ENCODE measurements at places on chromosomes 1 and 21.

DNA sequence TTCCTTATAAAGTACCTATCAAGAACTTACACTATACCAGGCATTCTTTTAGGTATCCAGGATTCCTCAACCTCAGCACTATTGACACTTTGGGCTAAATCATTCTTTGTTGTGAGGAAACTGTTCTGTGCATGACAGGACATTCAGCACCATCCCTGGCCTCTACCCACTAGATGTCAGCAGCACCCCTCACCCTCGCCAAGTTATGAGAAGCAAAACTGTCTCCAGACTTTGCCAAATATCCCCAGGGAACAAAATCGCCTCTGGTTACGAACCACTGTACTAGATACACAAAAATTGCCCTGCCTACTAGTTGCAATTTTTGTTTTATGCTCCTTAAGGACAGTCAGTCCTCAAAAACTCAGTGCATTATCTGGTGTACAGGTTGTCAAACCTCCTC lies 35.7 kb downstream of the PALMD start:
- no peak for DNase-seq

DNA sequence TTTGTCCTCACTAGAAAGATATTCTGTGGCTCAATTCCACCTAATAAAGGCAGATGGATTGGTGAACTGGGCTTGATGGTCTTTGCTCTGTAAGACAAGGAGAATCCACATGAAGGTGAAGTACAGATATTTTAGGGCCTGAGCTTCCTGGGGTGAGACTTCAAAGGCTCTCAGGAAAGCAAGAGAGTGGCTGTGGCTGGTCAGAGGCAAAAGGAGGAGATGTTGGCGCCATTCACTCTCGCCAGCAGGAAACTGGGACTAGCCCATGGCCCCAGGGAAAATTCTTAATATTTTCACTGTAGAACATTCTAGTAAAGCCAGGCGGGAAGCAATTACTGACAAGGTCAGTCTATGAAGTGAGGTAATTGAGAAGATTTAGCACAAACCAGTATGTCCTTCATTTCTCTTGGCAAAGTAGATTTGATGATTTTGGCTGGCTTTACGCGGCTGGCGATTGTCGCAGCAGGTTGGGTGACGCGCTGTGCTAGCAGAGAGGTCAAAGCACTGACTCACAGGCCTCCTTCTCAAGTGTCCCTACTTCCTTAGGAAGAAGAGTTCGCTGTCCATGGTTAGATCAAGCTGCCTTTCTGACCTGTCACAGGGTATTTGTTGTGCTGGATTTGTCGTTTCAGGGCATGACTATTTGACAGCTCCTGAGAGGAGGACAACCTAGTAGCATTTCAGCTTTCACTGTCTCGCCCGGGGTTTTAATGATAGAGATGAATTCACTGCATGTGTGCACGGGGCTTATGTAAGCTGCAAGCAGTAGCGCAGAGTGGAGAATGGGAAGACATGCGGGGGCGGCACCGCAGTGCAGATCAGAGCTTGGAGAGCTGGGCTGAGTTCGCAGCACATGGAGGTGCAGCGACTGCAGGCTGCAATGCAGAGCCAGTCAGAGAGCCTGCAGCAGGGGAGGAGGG lies 32.7 kb downstream of the XCL1 start:
- no peak for DNase-seq

GRCh38 chr21:44461464-44462001 lies 6.2 kb downstream of the LRRC3 start:
- DNase-seq, result no peak

GRCh38 chr1:225851805-225852204 lies 30.4 kb downstream of the TMEM63A start:
- DNase-seq, result no peak

DNA sequence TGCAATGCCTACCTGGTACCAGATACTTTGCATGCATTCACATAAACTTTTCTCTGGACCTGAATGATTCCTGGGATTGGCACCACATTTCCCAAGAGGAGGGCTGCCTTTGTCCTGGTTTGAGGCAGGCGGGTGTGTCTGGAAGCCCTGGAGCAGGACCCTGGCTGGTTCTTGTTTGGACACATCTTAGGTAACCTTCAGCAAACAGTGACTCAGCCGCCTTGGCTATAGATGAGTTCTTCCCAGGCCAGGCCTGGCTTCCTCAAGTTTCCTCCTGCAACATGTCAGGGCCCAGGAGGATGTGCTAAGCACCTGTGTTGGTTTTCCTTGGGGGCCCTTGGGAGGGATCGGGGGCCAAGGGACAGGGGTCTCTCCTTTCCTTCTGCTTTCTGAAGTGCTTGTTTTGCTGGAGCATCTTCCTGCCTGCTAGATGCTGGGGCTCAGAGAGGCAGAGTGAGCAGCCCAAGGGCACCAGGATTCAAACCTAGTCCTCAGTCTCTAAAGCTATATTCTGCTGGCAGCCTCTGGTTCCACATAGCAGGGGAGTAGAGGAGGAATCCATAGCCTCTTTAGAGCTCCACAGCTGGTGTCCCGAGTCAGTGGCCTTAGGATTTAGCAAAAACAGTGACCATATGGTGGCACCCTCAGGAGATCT lies 38.2 kb downstream of the PAX7 start:
- DNase-seq, result no peak

DNA sequence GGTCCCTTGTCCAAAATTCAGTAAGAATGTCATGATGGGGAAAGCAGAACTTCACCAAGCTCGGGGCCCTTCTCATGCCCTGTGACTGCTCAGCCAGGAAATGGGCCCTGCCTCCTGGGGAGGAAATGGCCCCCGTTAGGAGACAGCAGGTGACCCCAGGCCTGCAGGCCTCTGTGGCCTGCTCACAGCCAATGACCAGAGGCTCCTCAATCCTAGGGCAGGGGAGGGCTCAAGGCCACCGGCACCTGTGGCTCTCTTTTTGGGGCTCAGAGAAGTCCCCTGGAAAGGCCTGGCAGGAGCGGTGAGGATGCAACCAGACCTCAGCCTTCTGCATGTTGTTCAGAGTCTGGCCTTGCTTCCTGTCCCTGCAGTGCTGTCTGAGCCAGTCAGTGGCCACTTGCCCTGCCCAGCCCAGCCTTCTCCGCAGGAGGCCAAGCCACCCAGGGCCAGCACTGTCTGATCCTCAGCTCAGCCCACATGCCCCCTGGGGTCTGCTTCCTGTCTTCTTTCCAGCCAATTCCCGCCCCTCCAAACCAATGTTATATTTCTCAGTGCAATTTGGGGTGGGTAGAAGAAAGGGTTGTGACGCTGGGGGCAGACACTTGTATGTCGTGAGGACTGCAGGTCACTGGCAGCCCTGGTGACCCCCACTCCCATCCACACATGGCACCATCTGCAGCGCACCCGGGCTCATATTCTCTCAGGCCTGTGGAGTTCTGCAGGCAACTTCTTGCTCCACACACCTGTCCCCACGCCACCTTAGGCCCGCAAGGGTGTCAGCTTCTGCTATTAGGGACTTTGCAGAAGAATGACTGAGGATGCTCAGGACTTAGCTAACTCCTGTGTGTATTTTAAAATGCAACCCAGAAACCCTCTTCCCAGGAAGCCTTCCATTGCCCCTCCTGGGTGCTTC lies 83.6 kb downstream of the ITPKB start:
- no peak for DNase-seq

GRCh38 chr1:210377731-210378333 lies 49.1 kb downstream of the HHAT start:
- DNase-seq, result no peak

- no peak for DNase-seq
Measured at GRCh38 chr1:203082571-203083462, 3.0 kb downstream of the MYOG start.

DNA sequence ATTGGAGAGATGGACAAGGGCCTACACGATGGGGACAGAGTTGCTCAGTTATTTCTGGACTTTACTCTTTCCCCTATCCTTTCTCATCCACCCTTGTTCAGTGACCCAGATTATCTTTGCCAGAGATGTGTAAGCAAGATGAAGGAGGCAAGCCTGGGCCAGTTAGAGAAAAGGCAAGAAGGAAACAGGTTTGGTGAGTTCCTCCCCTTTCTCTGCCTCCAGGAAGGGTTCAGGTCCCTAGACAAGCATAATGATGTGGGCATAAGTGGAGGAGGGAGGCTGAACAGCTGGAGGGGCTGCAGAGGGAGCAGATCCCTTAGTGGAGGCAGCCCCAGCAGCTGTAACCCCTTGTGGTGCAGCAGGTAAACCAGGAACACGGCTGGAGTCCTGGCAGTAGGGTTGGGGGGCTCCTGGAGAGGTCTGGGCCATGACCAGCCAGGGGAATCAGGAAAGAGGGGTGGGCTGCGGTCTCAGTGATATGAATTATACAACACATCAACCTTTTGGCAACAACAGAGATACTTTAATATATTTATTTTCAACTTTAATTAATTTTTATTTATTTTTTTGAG lies 9.2 kb upstream of the CDC42 start:
- no peak for DNase-seq

DNA sequence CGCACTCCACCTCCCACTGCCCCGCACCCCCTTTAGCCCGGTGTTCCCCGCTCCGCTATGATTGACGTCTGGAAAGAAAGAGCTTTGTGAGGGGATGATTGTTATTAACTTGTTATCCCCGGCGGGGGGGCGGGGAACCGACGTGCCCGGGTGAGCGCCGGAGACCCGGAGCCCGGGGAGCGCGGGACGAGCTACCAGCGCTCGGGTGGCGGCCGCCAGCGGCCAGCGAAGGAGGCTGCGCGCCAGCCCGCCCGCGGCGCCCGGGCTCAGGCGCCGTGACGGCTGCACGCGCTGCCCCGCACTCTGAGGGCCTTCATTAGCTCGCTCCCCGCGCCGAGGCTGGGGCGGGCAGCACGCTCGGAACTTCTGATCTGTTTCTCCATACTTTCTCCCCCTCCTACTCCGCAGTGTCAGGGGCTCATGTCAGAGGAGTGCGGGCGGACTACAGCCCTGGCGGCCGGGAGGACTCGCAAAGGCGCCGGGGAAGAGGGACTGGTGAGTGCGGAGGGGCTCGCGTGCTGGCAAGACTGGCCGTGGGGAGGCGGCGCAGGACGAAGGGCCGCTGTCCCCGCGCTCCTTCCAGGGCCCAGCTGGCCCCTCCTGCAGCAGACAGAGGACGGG lies 2.1 kb downstream of the LHX8 start:
- no peak for DNase-seq

DNA sequence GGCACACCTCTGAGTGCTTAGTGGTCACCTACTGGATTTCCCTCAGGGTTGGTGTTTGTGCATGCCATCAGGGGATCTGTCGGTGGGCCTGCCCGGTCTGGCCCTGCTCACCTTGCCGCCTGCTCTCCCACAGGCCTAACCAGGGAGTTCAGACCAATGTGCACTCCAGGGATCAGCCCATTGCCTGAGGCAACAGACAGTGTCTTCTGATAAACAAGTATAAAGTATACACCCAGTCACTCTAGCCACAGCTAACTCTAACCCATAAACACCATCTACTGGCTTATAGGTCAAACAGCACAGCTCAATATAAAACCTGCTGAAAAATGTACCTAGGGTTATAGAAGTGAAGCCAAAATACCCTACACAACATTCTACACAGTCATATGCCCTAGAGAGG lies 1300.0 kb downstream of the PLA2G4A start:
- no peak for DNase-seq

DNA sequence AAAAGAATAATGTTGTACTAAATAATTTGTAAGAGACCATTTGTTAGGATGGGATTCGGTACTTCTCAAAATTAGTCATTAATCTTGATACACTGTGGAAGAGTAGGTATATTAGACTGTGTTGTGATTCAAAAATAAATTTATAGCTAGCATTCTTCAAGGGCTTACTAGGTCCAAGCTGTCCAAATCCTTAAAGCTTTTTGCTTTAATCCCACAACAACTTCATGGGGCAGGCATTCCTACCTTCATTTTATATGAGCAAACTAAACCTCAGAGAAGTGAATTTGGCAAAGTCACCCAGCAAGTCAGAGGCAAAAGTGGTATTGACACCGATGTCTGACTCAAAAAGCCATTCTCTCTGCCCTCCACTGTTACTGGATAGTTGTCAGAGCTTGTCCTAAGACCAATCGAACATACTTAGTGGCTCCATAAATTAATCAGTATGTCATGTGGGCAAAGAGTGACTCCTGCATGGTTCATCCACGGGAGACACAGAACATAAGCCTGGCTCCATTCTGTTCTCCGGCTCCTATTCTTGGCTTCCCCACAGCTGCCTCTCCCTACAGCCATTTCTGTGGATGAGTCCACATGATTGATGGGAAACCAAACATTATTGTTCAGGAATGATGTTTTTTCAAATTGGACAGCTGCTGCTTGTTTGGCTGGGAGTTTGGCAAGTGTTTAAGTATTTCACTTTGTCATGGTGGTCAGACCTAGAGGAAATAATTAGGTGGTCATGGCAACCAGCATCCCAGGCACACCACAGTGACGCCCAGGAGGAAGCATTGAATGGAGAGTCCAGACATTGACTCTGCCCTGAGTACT lies 133.4 kb upstream of the FGGY start:
- DNase-seq, result no peak

DNA sequence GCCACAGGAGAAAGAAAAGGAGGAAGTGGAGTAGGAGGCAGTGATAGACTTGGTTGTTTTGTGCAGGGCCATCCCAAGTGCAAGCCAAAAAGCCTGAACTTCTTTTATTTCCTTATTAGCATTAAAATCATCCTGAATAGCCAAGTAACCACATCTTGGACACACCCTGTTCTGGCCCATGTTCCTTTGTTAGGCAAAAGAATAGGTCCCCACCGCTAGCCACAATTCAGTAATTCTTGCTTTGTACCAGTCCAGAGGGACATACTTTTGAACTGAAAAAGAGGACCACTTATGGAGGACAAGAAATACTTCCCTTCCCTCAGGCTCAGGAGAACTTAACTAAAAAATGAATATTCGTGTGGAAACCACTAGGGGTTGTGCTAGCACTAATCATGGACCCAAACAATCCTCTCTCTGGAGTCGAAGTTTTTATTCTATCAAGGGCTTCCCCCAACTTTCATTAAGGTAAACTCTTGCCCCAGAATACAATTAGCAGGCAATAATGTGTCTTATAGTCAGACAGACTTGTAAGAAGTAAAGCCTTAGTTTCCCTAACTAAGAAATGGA lies 19.4 kb downstream of the TNFSF4 start:
- no peak for DNase-seq

GRCh38 chr1:983798-984475 lies 2.0 kb upstream of the PERM1 start:
- peak; percentile 65 for DNase-seq

GRCh38 chr1:209767706-209768105 lies 11.9 kb downstream of the TRAF3IP3 start:
- no peak for DNase-seq

DNA sequence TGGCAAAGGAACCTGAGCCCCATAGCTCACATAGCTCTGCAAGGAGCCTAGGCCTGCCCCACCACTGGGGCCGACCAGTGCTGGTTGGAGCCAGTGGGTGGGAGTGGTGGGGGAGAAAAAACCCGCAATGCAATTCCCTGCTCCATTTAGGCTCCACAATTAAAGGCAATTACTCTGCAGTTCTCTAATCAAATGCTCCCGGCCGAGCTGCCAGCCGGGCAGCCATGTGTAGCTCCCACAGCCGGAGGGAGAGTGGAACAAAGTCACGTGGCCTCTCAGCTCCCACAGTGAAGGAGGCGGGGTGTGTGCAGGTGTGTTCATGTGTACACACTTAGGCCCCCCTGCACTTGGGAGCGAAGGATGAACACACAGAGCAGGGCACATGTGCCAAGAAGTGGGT lies 81.6 kb downstream of the KIRREL1 start:
- DNase-seq, result no peak

DNA sequence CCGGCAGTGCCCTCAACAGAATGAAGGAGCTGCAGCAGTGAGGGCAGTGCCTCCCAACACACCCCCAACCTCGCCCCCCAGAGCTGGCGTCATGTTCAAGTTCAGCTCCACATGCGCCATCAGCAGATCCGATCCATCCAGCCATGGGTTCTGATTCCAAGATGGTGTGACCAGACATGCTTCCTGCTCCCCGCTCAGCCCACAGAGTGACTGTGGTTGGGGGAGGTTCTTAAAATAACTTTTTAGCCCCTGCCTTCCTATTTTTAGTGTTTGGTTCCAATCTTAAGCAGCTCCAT lies 30.1 kb upstream of the GPR137B start:
- no peak for DNase-seq

Measured in activated CD4-positive, alpha-beta T cell treated with anti-CD3 and anti-CD28 coated beads, Interleukin-2, amount 50 U/mL, for 1 hour (primary cell).